ENCODE measurements at places on chromosomes 1 and 21.

- no peak for DNase-seq
These were observed 25.8 kb downstream of the MACO1 start for GRCh38 chr1:25456502-25456901.

- DNase-seq = peak; percentile 30
These were observed 26.6 kb upstream of the DNM3 start for GRCh38 chr1:171814692-171815091.

DNA sequence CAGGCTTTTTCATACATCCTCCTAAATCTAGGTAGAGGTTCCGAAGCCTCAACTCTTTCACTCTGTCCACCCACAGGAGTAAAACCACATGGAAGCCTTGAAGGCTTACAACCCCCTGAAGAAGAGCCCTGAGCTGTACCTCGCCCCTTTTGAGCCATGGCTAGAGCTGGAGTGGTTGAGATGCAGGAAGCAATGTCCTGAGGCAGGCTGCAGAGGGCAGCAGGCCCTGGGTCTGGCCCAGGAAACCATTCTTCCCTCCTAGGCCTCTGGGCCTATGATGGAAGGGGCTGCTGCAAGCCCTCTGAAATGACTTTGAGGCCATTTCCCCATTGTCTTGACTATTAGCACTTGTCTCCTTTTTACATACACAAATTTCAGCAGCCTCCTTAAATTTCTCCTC lies 1503.0 kb downstream of the KCNT2 start:
- DNase-seq = no peak

DNA sequence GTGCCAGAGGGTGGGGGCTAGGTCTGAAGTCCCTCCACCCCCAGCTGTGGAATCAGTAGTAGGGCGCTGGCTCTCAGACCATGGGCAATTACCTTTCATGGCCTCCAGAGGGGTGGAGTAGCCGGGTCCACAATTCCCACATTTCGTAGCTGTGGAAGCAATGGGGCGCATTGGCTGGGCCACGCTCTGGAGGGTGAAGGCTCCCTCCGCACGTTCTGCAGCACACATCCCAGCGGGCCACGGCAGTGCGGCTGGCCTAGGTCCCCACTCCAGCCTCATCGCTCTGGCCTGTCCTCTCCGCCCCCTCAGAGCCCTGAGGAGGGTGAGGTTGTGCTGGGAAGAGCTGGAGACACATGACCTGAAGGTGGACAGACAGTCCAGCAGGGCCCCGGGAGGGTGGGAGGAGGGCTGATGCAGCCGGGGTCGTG lies 2.9 kb downstream of the SELENBP1 start:
- no peak for DNase-seq

DNA sequence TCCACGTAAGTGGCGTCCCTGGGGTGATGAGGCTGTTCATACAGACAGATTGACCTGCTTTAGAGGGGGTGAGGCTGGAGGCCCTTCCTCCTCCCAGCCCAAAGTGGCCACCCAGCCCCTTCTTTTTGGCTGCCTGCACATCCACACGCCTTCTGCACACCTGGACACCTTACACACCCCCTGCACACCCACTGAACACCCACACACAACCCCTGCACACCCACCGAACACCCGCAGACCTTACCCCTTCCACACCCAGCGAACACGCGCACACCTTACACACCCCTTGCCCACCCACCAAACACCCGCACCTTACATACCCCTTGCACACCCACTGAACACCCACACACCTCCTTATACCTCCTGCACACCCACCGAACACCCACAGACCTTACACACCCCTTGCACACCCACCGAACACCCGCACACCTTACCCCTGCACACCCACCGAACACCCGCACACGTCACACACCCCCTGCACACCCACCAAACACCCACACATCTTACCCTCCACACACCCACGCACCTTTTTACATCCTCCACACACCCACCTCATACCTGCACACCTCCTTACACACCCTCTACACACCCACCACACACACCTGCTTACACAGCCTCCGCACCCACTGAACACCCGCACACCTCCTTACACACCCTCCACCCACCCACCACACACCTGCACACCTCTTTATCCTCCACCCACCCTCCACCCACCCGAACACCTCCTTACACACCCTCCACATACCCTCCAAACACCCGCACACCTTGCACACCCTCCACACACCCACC lies 37.7 kb downstream of the COQ8A start:
- no peak for DNase-seq

DNA sequence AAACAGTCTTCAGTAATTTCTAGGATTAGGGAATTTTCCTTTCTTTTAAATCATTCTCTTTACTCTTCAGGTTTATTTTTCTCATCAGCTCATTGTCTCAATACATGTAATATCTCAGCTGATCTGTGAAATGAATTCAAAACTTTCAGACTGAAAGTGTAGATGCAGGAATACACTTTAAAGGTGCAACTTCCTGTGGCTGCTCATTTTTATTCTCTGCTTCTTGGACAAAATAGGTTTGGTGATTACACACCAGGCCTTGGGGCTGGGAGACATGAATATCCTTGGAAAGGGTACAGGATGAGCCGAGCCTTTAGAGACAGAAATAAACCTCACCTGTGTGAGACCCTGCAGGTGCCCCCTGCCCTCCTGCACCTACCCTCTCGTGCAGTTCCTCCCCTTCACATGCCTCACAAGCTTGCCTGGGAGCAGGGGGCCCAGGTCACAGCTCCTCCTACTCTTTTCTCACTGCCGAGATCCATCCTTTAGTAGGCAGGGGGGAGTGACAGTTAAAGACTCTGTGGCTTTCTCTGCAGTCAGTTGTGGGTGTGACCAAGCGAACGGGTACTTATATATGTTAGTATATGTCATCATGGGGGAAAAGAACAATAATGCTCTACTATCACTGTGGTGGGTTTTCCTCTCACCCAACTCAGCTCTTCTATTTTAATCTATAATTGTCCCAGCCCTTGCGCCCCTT lies 23.6 kb downstream of the XCL2 start:
- DNase-seq = no peak

DNA sequence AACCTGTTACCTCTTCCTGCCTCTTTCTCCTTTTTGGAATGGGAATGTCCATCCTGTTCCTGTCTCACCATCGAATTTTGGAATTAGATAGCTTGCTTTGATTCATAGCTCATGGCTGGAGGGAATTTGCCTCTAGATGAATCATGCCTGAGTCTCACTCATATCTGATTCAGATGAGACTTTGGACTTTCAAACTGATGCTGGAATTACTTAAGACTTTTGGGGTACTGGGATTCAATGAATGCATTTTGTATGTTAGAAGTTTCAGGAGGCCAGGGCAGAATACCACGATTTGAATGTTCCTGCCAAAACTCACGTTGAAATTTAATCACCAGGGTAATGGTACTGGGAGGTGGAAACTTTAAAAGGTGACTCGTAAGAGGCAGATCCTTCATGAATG lies 132.4 kb downstream of the DSCAM start:
- DNase-seq = no peak

DNA sequence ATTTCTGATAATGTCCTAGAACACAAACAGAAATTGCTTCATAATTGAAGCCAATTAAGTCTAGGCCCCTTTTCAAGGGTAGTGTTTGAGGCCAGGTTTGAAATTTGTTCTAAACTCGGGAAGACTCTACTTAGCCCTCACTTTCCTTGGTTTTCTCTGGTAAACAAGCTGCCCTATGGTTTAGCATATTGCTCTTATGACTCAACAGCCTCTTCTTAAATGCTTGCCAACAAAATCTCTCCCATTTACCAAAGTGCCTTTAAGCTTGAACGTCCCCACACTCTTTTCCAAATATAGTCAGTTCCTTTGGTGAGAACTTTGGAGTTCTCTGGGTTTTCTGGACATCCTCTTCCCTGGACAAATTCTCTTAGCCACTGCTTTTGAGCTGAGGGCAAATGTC lies 5.8 kb upstream of the LCE6A start:
- DNase-seq = no peak

DNA sequence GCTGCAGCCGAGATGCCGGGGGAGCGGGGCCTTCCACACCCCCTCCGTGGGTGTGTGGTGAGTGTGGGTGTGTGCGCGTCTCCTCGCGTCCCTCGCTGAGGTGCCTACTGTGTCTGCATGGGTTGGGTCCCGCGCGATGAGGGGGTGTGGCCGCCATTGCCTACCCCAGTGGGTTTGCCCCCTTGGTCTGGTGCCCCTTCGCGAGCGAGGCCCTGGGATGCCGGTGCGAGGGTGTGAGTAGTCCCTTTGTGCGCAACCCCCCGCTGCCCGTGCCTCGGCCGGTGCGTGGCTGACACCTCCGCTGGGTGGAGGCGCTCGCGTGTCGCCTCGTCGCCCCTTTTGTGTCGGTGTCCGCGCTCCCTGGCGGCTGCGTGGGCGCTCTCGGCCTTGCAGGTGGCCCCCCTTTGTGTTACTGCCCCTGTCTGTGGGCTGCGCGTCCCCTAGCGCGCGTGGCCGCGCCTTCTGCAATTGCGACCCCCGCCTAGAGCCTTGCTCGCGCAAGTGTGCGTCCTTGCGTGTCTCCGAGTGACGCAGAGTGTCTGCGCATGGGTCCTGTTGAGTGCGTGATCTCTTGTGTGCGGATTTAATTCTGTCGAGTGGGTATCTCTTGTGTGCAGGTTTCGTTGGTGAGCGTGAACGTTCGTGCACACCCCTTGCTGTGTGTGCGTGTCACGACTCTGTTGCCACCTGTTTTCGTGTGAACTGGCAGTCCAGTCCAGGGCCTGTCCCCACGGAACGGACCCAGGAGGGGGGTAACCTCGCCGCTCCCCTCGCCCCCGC lies 553 bp downstream of the TTC3 start:
- DNase-seq = peak; percentile 80

GRCh38 chr1:236895665-236896387 lies 100.7 kb downstream of the MTR start:
- peak; percentile 19 for DNase-seq

DNA sequence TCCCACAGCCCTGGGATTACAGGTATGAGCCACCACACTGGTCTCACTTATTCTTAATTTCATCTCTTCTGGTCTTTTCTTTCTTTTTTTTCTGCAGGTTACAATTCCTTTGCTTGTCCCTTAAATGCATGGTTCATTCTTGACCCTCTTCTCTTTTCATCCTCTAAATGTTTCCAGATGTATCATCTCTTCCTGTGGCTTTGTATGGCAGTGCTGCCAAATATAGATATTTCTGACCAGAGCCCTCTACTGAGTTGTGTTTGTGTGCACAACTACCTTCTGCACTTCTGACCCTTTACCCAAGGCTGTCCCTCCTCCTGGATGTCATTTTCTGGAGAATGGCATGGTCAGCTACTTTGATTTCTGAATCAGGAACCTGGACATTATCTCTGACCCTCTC lies 32.5 kb downstream of the OLFML3 start:
- DNase-seq = no peak

DNA sequence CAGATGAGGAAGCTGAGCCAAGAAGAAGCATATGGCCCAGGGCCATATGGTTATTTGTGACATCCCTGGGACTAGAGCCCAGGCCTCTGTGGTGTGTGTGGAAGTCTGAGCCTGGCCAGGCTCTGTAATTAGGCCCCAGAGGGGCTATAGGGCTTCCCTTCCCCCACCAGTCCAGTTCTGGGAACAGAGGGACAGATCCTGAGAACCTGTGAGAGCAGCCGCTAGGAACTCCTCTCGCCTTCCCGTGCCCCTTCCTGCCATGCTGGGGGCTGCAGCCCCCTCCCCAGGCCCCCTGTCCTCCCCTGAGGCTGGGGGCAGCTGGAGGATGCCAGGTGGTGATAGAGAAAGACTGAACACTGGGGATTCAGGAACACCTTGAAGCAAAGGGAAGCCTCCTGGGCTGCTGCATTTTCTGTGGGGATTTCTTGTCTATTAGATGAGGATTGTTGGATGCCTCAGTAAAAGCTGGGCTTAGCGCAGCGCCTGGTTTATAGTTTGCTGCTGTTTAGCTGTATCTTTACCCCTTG lies 33.3 kb downstream of the COQ8A start:
- DNase-seq = peak; percentile 96

DNA sequence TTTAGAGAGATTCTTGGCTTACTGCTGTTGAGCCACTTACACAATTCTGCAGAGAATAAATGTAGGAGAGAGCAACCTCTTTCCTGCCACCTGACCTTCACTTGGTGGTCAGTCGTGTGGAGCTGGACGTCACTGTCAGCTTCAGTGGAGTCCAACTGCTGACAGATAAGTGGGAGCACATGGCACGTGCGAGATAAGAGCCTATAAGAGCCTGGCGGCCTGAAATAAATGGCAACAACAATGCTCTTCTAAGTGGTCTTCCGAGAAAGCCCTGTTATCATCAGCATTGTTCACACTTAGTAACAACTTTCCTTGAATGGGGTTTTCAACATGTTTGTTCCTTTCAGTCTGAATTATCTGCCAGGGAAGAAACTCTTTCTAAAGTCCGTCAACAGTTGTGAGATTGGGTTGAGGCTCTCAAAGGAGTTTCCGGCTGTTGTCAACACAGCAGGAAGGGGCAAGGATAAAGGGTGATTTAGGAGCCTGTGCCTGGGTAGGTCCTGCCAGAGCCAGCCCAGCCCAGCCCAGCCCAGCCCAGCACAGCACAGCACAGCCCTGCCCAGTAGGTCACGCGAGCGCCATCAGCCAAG lies 57.2 kb upstream of the RUNX1 start:
- no peak for DNase-seq

GRCh38 chr1:236201786-236202185 lies 59.4 kb downstream of the GPR137B start:
- DNase-seq = no peak

DNA sequence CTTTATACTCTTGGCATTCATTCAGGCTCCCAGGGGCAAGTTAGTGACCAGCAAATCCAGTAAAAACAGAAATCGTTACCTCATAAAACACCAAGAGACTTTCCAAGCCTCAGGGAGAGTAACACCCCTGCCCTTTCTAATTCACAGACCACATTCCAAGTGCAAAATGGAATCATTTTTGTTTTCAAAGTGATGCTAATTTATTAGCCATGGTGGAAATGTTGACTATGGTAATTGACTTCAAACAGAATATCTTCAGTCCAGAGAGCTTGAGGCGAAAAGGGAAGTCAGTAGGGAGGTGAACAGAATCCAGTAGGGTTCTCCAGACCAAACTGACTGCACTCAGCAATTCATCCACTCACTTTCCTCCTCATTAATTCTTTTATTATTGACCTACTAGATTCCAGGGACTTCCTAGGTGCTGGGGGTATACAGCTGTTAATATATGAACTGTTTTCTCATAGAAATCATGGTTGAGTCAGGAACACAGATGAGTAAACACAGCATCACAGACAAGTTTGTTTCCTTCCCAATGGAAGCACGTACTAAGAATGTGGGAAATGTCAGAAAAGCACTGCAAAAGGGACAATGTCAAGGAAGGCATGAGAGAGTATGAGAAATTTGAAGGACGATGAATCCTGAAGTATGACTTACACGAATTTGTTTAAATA lies 388.5 kb upstream of the C1orf87 start:
- DNase-seq = no peak

DNA sequence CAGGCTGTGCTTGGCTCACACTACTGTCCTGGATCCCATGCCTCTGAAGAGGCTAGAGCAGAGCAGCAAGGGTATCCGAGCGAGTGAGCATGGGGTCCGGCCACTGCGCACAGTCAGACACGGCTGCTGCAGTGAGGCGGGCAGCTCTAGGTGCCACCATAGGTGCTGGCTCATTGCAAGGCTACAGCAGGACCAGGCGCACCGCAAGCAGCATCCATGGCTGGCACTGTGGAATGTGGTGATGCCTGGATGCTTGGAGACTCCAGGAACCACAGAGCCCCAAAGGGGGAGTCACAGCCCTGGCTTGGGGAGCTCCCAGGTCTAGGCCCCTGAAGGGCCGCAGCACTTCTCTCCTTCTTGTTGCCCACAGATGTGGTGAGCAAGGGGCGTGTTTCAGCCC lies 47.2 kb downstream of the ATP6V1G3 start:
- no peak for DNase-seq

GRCh38 chr1:170176772-170177171 lies 31.0 kb downstream of the NTMT2 start:
- DNase-seq = no peak

All from G401 (cell line).